ENCODE measurements at places on chromosomes 6 and 20.

DNA sequence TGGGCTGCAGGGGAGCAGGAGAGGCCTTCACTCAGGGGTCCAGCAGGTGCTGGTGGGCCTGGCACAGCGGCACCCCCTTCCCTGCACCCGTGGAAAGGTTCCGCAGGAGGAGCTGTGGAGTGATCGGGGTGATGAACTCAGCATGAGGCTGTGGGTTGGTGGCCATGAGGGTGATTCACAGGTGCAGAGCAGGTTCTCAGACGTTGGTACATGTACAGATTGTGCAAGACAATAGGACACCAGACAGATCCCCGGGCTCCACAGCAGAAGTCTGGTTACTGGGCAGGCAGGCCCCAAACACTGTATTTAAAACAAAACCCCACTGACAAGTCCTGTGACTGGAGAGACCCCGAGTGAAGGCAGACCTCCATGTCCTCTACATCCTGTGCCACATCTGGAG, 151.6 kb upstream of the CDH4 start:
- DNase-seq = no peak

DNA sequence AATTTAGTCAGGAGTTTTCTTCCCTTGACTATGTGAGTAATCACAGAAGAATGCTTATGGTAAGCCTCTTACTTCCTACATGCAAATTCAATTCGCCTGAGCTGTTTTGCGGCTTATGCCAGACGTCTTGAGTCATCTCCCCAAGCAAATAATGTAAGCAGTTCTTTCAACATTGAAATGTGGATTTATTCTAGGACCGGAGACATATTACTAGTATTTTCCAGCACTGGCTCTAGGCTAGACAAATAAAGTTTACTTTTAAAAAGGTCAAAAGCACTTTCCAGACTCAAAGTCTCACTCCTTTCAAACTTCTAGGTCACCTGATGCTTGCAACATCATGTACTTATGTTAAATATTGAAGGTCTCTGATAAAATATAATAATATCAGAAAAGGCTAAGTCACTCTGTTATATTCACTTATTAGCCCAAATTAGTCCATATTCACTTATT, 38.1 kb upstream of the NOX3 start:
- DNase-seq = peak; percentile 99

DNA sequence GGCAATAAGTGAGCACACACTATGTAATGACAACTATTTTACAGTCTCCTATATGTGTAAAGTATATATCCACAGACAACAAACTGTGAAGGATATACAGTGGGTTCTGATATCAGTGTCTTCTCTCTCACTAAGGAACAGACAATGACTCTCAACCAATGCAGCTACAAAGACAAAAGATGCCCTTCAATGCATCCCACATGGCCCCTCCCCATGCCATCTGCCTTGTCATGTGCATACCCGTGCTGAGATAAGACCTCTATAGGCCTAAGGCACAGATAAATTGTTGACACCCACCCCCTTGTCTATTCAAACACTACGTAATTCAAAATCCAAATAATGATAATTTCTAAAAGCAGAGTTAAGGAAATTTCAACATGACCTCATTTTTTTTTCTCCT, 1123.5 kb upstream of the MAP3K7 start:
- DNase-seq = no peak

- DNase-seq = no peak
Observed at GRCh38 chr6:106102034-106102433, 15.9 kb downstream of the PRDM1 start.

GRCh38 chr20:60271597-60271996, 313.4 kb downstream of the CDH26 start:
- DNase-seq = peak; percentile 15

DNA sequence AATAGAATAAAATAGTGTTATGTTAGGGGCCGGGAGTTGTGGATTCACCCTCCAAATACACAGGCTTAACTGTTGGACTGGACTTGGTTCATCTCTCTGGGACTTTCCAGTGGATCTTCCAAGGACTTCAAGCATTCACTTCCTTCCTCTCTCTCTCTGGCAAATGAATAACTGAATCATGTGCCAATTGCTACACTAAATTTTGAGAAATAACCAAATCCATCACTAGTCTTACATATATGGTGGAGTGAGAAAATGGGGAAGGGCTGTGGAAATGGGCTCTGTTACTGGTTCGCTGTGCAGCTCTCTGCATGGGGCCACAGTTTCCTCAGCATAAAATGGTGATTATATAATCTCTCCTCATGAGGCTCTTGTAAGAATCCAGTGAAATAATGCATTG, 6.8 kb upstream of the KIAA1755 start:
- DNase-seq = no peak

GRCh38 chr6:118709859-118710350, 58.5 kb upstream of the CEP85L start:
- peak; percentile 81 for DNase-seq

- no peak for DNase-seq
Observed at GRCh38 chr20:20428067-20428466, 60.2 kb downstream of the INSM1 start.

GRCh38 chr6:132725947-132726607, 12.2 kb upstream of the VNN1 start:
- DNase-seq = no peak

DNA sequence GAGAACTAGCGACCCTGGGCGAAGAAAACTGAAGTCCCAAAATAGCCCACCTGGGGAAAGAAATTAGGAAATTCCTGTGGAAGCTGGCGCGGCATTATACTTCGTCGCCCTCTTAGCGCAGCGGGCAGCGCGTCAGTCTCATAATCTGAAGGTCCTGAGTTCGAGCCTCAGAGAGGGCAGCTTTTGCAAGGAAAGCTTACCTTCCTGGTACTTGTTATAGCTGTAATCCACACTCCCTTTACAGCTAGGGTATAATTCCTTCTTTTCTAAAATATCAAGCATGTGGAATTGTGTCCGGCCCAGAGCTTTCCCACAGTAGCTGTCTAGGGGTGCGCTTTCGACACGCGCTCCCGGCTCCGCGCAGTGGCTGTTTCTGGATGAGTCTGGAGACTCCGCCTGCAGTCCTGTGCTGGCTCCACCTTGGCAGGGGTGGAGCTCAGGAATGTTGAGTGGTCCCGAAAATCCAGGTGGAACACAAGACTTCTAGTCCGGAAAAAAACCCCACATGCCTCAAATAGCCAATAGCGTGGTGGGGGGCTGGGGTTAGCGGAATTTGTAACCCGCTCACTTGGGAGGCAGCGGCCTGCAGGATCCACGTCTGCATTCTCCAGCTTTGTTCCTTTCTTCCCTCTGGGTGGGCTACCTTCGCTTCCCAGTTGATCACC, 83.7 kb upstream of the ZNF322 start:
- DNase-seq = peak; percentile 63

DNA sequence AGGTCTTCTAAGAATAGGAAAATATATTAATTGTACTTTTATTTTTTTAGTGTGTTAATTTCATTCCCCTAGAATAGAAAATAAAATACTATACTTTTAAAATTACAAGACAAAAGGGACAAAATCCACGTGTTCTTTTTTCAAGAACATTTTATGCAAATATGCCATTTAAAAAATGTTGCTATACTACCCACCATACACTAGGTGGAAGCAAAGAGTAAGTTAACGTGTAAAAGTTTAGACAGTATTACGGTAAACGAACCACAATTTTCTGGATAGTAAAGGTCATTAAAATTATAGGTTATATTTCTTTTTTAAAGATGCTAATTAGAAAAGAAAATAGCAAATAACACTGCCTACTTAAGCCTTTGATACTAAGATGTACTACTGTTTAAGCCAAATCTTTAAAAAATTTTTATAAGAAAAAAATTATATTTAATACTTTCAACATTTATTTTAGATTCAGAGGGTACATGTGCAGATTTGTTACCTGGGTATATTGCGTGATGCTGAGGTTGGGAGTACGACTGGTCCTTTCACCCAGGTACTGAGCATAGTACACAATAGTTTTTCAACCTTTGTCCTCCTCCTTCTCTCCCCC, 287.6 kb downstream of the PHF3 start:
- DNase-seq = peak; percentile 21

DNA sequence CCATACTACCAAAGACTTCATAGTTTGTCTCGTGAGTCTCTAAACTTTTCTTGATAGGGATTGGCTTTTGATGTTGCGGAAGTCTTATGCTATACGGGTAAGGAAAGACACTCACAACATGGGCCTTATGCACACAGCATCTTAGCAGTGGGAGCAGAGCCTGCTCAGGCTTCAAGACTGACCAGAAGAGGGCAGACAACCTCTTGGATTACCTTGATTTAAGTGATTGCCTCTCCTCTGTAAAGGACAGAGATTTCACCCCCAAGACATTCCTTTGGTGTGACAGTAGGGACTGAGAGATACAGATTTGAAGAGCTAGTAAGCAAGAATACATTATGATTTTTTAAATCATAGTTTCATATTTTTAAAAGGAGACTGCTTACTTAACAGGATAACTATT, 71.0 kb upstream of the SAMD3 start:
- peak; percentile 72 for DNase-seq

DNA sequence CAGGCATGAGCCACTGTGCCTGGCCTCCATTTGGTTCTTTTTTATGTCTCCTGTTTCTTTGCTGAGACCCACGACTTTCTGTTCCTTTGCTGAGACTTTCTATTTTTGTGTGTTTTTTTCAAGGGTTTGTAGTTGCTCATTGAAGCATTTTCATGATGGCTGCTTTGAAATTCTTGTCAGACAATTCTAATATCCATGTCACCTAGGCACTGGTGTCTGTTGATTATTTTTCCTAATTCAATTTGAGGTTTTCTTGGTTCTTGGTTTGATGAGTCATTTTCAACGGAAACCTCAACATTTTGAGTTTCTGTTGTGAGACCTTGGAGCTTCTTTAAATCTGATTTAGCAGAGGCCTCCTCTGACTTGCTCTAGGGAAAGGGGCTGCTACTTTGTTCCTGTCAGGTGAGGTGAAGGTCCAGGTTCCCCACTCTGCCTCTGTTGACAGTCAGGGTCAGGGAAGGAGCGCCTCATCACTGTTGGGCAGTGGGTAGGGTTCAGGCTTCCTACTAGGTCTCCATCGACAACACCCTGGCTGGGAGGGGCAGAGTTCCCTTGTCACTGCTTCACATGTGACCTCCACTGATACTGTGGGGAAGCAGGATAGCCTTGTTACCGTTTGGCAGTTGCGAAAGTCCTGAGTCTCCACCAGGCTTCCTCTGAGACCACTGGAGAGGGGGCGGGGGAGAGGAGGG, 67.2 kb upstream of the RNF24 start:
- peak; percentile 82 for DNase-seq

DNA sequence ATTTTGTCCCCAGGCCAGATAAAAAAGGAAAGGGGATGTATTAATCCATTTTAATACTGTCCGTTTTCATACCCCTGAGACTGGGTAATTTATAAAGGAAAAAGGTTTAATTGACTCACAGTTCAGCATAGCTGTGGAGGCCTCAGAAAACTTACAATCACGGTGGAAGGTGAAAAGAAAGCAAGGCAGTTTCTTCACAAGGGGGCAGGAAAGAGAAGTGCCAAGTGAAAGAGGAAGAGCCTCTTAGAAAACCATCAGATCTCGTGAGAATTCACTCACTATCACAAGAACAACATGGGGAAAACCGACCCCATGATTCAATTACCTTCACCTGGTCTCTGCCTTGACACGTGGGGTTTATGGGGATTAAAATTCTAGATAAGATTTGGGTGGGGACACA, 152.5 kb downstream of the IBTK start:
- no peak for DNase-seq

DNA sequence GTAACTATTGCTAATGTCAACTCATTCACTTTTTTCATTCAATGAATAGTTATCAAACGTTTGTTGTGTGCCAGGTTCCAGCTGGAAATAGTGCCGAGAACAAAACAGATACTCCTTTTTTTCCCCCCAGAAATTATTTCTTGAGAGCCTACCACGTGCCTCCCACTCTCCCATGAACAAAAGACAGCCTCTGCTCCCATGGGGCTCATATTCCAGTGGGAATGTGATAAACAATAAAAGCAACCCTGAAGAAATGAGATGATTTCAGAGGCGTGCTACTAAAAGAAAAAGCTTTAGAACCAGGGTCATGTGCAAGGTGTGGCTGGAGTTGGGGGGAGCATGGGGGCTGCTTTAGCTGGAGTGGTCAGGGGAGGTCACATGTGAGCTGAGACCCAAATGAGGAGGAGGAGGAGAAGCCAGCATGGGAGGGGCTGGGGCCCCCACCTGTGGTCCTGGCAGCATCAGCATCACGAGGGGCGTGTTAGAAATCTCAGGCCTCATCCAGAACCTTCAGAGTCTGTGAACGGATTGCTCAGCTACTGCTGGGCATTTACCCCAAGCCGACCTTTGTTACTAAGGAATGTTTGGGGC, 157.4 kb downstream of the EYA2 start:
- no peak for DNase-seq

GRCh38 chr6:19159089-19159488, 678.1 kb upstream of the ID4 start:
- peak; percentile 72 for DNase-seq

DNA sequence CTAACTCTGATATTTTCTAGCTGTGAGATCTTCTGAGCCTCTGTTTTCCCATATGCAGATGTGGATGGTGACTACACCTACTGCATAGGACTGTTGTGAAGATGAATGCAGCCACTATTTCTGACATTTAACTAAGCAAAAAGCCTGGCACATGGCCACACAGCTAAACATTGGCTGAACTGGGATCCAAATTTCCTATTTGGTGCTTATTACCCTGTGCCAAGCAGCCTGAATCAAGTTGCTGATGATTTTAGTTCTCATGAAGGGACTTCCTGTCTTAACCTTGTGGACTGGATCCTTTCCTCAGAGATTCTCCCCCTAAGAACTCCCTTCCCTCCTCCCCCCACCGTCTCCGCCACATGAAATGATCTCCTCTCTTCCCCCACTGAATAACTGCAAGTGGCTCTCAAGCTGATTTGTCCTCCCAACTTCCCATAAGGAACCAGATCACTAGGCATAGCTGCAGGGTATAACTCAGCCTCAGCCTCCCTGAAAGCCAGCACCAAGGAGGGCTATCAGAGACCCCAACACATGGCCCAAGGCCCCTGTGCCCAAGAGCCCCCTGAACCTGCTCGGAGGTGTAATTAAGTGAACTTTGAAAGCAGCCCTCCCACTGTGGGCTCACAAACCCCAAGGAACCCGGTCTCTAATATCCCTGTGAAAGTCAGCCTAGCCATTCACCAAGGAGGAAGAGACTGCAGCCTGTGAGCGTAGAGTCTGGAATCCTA, 55.7 kb downstream of the MAFB start:
- DNase-seq = no peak

- peak; percentile 80 for DNase-seq
Observed at GRCh38 chr6:71238351-71238750, 50.3 kb upstream of the OGFRL1 start.

DNA sequence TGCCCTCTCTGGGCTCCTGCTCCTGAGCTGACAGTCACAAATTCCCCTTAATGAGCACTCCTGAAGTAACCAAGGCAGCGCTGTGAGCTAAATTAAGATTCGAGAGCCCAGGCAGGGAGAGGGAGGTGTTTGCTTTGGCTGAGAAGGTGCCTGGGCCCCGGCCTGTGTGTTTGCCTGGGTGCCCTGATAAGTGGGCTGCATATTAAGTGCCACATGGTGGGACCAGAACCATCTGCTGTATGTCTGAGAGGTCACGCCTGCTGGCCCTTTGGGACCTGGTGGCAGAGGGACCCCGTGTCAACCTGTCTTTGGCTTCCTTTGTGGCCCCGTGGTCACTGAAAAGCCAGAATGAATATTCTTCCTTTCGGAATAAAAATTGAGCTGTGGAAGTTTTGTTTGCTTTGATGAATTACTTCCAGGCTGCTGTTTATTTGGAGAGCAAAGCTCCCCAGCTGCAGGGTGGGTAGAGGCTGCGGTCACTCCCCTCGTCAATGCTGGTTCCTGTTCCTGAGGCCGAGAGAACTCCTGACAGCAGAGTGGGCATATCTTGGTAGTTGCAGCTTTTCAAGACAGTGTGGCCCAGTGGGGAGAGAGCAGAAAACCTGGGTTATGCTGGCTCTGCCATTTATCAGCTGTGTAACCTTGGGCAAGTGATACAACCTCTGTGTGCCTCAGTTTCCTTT, 17.5 kb upstream of the KCNK16 start:
- no peak for DNase-seq
